ENCODE measurements at places on chromosomes 1 and 21.

GRCh38 chr1:7042322-7043190, 257.3 kb downstream of the CAMTA1 start:
- DNase-seq, result no peak

- DNase-seq, result no peak
These were observed 794 bp upstream of the FAM76A start for GRCh38 chr1:27724961-27725373.

- DNase-seq, result no peak
These were observed 10.4 kb downstream of the MGST3 start for GRCh38 chr1:165641231-165641987.

GRCh38 chr1:228321435-228321834, 85.2 kb downstream of the TRIM11 start:
- DNase-seq, result no peak

DNA sequence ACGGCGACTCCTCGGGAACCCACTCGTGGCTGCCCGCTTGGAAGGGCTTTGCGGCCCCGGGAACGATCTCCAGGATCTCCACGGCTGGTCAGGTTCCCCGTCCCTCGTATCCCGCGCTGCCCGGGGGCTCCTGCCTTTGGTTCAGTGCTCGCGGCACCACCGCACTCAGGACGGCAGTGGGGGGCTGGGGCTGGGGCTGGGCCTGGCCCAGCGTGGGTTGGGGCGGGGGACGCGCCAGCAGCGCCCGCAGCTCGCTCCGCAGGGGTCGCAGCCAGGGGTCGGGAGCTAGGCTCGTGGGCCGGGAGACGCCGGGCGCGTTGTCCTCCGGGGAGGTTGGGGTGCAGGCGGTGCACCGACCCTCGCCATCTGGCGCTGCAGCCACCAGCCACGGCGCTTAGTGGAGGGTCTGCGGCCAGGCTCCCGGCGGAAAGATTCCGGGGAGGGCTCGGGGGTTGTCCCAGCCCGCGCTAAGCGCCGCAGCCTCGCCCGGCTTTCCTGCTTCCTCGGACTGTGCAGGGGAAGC, 8.9 kb downstream of the SIM2 start:
- DNase-seq, result no peak

DNA sequence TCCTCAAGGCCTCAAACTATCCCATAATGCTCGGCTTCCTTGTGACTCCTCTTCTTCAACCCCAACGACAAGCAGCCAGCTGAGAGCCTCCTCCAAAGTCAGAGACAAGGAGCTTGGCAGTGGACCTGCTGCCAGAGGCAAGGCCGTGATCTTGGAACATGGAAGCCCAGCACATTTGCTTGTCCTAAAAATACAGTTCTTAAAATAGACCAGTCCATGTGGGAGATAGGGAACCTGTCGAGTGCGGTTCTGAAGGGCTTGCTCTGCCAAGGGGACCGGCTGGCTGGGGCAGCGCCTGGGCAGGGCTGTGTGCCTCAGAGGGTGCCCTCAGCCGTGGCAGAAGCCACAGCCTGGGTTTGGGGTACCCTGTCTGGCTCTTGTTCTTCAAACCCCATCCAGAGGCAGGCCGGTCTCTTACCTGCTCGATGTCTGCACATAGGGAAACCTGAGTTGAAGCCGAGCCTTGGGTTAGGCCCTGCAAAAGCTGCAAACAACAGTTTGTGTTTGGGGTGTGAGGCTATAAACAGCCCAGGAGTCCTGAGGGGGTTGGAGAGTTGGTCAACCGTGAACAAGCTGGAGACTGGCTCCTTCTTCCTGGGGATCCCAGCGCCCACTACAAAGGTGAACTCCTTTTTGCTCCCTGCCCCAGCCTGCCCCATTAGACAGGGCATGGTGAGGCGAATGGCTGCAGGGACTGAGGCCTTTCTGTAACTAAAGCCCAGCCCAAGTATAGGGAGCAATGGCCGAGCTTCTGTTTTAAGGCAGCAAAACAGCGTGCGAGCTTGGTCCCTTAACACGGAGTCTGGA, 228.8 kb downstream of the CAMTA1 start:
- DNase-seq, result no peak

- DNase-seq, result no peak
These were observed 66.0 kb upstream of the SDC3 start for GRCh38 chr1:30974536-30974935.

DNA sequence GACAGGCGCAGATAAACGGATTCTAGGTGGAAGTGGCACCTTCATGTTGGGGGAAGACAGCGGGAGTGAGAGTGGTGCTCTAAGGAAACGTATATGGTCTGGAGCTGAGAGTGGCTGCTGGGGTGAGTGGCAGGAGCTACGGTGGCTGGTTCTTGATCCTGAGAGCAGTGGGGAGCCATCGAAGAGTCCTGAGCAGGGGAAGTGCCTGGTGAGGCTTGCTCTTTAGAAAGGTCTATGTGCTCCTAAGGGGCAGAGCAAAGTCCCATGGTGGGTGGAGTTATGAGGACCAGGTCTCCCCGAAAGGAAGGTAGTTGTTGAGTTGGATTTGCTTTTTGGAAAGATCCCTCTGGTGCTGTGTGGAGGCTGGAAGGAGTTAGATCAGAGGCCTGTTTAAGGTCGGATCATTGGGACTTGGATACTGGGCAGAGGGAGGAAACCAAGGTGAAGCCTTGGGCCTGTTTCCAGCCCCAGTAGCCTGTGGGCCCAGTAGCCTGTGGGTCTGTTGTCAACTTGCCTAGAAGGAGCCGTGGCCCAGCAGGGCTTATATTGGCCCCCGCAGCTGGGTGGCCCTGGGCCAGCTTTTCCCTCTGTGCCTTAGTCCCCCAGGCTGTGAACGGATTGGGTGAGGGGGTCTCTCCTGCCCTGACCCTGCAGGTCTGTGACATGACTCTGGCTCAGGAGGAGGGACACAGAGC, 33.0 kb downstream of the ACOT11 start:
- no peak for DNase-seq

GRCh38 chr1:111491070-111491469, 12.4 kb downstream of the ADORA3 start:
- DNase-seq, result no peak

DNA sequence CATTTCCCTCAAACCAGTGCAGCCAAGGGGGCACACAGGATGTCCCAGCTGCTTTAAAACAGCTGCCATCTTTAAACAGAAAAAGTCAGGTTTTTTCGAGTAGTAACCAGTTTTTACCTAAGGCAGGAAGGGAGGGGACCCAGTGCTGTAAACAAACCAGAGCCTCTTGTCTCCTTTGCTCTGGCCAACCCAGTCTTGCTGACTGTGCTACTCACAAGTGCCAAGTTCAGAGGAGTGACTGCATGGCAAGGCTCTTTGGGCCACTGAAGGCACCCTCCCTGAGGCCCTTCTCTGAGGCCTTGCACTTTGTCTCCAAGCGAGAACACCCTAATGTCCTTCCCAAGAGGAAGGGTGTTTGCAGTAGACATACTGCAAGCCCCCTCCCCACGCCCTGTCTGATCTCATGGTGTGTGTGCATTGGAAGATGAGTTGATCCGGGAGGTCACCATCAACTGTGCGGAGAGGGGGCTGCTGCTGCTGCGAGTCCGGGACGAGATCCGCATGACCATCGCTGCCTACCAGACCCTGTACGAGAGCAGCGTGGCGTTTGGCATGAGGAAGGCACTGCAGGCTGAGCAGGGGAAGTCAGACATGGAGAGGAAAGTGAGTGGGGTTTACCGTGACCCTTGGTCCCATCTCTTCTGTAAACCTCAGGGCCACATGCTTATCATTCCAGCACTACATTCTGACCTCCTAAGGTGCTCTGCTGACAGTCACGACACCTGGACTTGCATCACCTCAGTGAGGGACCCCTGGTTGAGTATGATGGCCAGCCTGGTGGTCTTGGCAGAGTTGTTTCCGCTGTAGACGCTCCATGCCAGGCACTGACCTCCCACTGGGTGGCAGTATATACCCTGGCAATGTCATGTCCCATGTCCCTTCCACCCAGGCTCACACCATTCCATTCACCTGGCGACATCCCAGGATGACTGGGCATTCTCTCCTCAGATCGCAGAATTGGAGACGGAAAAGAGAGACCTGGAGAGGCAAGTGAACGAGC, 4.7 kb downstream of the DNALI1 start:
- DNase-seq, result peak; percentile 6

- no peak for DNase-seq
These were observed 39.7 kb downstream of the DNTTIP2 start for GRCh38 chr1:93839307-93839706.

DNA sequence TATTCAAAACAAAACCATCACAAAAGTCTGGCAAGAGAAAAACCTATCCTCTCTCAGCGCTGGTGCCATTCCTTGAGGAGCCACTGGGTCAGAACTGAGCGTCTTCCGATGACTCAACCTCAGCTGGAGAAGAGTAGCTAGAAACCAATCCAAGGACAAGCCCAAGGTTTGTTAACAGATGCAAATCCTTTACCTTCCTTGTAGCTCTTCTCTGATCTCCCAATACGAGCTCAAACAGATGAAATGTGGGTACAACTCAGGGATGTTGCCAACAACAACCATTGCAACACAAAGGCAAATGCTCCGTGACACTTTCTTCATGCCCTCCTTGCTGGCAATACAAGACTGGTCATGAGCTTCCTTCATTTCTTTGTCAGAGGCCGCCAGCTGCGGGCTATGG, 337.1 kb downstream of the SIPA1L2 start:
- no peak for DNase-seq

DNA sequence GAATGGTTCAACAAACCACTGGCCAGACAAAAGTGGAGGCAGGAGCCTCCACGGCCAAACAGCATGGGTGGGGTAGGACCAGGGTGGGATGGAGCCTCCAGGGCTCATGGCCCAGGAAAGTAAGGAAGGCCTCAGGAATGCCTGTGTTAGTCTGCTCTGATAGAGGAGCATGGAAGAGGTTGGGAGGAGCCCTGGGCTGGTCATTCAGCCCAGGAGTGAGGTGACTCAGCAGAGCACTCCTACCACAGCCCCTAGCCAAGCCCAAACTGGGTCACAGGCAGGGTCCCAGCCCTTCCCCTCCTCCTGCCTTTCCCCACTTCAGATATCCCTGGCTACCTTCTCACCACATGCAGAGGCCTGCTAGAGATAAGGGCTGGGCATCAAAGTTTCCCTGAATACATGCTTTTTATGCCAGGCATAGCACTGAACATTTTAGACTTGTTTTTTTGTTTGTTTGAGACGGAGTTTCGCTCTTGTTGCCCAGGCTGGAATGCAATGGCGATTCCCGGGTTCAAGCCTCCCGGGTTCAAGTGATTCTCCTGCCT, 3.1 kb upstream of the SHISA4 start:
- no peak for DNase-seq

DNA sequence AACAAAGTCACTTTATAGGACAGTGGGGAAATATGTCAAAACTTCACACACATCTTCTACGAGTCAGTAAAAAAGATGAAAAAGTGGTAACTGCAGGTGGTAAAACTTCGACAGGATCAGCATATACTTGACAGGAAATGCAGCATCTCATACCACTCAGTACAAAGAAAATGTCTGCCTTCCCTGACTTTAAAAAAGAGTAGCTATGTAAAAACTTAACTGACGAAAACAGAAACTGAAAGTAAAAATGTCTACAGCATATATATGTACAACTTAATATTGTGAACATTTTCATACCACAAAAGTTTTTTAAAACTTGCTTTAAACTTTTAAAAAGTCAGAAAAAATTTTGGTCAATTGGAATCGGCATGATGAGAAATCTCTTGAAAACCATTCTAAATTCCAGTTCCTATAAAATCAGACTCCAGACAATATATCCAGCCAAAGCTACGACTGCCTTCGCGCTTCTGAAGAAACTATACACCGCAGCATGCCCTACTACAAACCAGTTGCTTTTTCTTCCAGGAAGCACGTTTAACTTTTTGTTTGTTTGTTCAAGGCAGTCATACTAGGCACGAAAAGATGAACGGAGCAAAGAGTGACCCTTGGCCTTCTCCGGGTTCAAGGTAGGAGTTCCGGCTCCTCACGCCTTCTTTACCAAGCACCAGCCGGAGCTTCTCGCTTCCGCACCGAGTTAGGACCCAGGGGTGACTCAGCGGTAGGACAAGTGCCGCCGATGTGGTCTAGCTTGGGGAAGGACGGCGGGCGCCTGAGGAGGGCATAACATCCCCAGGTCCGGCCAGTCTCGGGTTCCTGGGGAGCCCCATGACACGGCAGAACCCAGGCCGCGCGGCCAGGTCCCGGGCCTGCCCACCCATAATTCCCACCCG, 612 bp downstream of the PSMA5 start:
- DNase-seq, result peak; percentile 37

DNA sequence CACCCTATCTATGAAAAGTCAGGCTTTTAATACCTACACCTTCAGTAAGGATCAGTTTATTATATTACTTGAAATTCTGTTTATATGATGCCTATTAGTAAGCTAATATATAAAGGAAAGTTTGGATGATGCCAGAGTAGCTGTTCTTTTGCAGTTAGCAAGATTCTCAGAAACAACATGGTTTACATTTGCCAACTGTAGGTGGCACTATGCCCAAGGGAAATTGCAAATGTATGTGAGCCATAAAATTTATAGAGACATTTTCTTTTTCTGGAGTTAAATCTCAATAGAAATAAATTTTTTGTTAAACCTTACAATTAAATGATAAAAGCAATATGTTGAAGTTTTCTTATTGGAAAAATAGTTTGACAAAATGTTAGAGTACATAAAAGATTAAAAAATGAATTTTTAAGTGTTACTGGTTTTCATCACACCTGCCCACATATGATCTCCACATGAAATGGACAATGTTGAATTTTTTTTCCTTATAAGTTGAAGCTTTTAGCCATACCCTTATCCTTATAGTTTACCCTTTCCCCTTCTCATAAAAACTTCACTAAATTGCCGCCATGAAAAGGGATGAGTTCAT, 32.1 kb upstream of the EPHX4 start:
- peak; percentile 27 for DNase-seq

DNA sequence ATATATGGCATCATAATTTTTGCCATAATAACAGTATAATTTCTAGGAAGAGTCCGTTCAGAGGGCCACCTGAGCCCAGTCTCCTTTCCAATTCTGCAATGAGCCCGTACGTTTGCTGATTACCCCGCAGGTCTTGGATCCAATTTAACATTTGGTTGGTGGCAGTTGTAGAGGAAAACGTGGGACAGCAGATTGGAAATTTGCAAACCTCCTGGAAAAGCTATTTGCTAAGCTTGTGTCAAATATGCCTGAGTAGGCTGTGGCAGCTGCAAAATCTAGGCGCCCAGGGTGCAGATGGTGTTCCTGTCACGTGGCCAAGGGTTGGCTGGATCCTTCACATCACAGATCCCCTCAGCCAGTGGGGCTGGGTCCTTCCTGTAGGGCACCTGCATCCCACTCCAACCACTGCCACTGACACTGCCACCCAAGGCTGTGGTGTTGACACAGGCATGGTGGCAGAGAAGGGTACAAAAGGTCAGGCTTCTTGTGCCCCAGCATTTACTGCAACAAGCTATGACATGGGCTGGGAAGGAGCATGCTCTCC, 174.8 kb upstream of the SYT6 start:
- no peak for DNase-seq

Data from T follicular helper cell (primary cell).